ENCODE measurements at places on chromosomes 16 and 17. TPM values are rescaled to one million over a fixed set of nuclear protein-coding genes. Genes with fewer than 3 reads are reported as not detected.
A peak's percentile ranks its signal among the peaks of the same experiment; 100 is the strongest.

DNA sequence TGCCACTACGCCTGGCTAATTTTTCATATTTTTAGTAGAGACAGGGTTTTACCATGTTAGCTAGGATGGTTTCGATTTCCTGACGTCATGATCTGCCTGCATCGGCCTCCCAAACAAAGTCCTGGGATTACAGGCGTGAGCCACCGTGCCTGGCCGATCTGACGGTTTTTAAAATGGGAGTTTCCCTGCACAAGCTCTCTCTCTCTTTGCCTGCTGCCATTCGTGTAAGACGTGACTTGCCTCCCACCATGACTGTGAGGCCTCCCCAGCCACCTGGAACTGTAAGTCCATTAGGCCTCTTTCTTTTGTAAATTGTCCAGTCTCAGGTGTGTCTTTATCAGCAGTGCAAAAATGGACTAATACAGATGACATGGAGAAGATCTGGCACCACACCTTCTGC is 4.7 kb upstream of the FLCN start:
- no peak for DNase-seq

- DNase-seq, result no peak
Observed at GRCh38 chr16:47728205-47728604, 267.1 kb downstream of the PHKB start.

DNA sequence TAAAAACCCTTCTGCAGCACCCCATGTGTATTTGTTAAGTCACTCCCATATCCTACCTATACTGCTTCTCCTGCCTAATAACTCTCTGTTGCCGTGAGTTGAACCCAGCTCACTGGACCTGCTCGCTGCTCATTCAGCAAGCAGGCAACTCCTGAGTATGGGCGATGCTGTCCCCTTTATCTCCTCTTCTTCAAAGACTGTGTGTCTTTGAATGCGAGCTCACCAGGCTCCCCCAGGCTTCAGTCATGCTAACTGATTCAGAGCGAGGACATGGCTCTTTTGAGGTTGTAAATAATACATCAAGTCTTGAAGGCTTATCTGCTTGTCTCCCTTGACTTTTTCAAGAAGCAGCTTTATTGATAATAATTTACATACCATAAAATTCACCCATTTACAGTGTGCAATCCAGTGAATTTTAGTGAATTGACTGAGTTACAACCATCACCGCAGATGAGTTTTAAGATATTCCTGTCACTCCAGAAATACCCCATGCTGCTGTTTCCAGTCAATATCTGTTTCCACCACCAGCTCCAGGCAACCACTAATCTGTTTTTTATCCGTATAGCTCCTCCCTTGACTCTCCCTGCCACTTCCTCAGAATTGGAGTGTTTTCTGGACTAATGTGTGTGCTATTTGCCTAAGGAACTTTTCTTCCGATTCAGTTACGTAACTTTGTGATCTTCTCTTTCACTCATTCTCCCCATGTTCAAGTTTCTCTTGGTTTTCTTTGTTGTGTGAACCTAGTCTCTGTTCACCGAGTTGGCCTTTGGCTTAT is 132.2 kb downstream of the SPECC1 start:
- no peak for DNase-seq

The CCL23 gene
- not detected for total RNA-seq

DNA sequence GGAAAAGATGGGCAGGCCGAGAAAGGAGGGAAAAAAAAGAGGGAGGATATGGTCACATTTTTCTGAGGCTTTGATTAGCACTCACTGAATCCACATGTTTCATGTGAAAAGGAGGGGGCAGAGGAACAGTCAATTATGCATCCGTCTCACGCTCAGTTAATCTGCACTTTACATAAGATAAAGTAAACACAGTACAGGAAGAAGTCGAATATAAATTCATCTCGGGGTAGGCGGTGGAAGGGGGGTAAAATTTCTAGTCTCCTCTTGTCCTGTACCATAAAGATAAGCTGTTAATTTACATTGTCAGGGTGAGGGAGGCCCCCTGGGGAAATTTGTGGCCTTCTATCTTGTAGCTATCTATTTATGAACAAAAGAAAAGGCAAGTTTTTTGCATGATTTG is 73.1 kb upstream of the CES5A start:
- DNase-seq, result no peak

DNA sequence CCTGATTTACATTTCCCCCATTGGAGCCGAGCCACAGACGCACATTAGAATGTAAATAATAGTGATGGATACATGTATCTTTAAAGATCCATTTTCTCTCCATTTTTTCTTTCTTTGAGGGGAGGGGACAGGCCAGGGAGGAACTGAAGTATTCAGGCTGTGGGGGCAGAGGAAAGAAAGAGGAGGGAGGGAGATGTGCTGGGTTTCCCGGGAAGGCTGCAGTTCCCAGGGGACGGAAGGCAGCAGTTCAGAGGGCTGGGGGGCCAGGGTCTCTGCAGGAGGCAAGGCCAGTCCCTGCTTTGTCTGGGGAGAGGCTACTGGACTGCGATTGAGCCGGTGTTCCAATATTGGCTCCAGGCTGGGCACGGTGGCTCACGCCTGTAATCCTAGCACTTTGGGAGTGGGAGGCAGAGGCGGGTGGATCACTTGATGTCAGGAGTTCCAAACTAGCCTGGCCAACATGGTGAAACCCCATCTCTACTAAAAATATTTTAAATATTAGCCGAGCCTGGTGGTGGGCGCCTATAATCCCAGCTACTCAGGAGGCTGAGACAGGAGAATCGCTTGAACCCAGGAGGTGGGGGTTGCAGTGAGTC is 94.2 kb upstream of the LHX1 start:
- DNase-seq, result no peak

The TP53 gene
- 27.6 TPM for total RNA-seq

- no peak for DNase-seq
Observed at GRCh38 chr17:79840989-79841286, 1.7 kb upstream of the CBX4 start.

The KCNG4 gene
- 0.05 TPM for total RNA-seq

- no peak for DNase-seq
Observed at GRCh38 chr17:20189979-20190378, 180.8 kb downstream of the SPECC1 start.

DNA sequence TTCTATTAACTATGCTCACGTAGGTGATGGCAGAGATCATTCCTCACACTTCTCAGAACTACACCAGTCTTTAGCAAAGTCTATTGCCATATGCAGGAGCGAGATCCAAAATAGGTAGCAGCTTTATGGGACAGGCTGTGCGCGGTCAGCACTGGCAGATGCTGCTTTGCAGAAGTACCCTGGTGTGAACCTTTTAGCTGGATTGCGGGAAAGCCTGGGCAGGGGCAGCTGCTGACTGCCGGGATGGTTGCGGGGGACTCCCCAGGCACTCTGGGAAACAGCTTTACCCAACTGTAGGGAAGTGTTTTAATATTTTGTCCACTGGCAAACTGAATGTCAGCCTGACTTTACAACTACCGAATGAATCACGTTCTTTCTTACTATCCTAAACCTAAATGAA is 251.3 kb downstream of the HS3ST3A1 start:
- DNase-seq, result peak; percentile 7

- no peak for DNase-seq
Observed at GRCh38 chr17:50460831-50461526, 7.7 kb downstream of the CHAD start.

DNA sequence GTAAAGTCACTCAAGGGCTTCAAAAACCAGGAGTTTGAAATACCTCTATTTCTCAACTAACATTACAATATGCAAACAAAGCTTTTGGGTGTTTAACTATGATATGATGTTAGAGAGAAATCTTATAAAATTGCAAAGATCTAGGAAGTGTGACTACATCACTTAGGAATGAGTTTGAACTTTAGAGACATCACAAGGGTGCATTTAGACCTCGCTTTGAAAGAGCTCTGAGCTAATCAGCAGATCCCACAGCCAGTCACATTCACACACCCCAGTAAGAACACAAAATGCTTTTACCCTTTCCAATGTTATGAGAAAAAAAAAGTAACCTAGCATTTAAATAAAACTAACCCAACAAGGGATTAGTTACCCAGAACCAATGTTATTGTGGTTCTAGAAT is 45.2 kb downstream of the HYDIN start:
- DNase-seq, result no peak

GRCh38 chr16:2466667-2467527 is 4.2 kb upstream of the NTN3 start:
- DNase-seq, result no peak

The TPSAB1 gene
- total RNA-seq, result not detected

DNA sequence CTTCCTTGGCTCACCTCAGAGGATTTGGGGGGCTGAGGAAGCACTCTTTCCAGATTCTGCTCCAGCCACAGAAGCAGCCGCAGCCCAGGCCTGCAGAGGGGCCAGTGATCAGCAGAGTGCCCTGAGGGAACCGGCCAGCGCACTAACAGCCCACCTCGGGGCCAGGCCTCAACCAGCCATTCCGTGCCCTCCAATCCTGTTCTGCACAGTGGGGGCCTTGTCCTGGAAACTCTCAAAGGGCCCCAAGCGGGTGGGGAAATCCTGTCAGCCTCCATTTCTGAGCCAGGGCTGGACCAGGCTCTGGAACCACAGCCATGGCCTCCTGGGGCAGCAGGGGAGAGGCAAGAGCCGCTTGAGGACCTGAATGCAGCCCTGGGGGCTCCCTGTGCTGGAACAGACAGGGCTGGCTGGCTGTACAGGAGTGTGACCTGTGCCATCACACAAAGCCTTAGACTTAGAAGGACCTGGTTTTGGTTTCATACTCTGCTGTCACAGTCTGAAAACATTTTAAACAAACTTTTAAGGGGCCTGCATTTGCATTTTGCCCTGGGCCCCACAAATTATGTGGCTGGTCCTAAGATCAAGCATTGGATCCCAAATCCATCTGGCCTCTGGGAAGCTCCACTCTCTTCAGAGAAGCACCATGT is 10.0 kb downstream of the CNGB1 start:
- no peak for DNase-seq

DNA sequence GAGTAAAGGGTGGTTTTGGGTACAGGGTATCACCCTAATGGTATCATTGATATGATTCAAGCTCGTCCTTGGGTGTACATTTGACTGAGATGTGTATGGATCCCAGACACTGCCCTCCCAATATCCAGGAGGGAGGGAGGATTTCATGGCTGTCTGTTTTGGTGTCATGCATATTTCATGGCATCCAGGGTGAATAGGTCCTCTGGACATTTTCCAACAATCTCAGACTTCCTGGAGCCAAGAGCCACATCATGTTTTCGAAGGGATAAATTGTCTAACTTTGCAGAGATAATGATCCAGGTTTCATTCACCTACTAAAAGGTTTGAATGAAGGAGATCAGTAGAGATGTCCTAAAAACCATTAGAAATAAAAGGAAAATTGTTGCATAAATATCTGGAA is 431.9 kb downstream of the SHISA9 start:
- no peak for DNase-seq

DNA sequence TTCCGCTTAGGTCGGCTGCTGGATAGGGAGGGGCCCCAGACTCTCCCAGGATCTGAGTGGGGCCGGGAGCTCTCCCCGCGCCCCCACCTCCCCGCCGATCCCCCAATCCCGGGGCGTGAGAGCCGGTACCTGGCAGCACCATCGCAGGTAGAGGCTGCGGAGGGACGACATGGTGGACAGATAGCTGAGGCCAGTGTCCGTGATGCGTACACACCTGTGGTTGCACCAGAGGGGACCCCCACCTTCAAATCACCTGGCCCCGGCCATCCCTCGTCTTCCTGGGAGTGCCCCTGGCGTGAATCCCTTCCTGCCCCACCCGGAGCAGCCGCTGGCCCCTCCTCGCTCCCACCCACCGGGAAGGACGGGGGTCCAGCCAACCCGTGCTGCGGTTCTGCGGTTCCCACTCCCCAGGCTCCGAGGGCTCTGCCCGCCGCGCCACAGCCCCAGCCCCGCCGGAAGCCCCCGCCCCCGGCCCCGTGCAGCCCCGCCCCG is 4.7 kb upstream of the WDR24 start:
- DNase-seq, result no peak

DNA sequence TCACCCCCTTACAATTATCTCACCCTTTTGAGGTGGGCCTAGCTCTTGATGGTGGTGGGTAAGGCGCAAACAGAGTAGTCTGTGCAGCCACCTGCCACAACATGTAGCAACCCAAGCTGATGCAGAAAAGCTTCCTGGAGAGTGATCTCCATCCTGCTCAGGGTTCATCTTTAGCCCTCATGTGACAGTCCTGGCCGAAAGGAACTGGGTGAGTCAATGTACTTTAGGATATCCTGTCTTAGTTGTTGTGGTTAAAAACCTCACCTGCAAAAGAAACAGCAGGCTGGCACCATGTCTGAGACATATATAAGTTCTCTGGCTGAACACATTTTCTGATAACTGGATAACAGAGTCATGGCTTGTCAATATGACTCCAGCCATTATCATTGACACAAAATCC is 183.5 kb upstream of the CPHXL start:
- no peak for DNase-seq

- peak; percentile 87 for DNase-seq
Observed at GRCh38 chr17:75124041-75124818, 7.3 kb downstream of the NT5C start.

Measured in myocyte (in vitro differentiated cells).